ENCODE measurements at places on chromosomes 2 and 18.

DNA sequence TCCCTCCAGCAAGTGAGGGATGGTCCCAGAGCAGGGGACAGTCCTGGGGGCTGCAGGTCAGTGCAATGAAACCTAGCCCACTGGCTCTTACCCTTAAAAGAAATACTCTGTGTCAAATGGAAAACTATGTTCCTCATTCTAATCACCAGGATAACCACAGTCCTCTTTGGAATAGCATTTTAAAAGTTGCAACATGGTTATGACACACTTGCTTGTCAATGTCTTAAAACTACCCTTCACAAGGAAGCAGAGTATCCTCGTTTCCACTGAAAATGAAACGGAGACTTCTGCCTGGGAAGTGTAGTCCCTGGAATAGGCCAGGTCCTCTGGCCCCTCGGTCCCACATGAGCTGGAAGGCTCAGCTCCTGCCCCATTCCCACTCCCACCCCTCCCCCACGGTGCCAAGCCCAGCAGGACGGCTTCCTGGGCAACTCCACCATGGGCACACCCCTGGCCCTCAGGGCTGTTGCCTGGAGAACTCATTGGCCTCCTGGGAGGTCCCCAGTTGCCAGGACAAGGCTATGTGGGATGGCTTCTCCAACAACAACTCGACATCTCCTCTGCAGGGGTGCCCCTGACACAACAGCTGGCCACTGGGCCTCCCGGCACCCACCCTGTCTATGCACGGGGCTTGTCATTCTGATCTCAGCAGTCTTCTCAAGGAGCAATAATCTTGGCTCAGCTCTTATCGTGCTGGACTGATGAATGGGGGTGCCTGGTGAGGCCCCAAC, 38.3 kb upstream of the ST3GAL5 start:
- DNase-seq = no peak

DNA sequence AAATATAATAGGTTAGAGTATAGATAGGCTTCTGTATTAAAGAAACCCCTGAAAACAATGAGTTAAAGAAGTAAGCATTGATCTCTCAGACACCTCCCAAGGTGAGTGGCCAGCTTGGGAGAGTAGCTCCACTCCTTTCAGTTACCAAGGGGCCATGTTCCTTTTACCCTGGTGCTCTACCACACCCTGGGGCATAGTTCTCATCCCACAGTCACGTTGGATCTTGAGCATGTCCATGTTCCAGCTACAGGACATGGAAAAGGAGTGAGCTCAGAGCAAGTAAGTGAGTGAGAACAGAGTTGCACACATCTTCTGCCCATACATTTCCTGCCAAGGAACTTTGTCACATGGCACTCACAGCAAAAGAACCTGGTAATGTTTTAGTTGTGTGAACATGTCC, 325.9 kb upstream of the SLC39A10 start:
- DNase-seq = no peak

- DNase-seq = peak; percentile 60
Measured at GRCh38 chr2:168119515-168120141, 127.8 kb downstream of the STK39 start.

DNA sequence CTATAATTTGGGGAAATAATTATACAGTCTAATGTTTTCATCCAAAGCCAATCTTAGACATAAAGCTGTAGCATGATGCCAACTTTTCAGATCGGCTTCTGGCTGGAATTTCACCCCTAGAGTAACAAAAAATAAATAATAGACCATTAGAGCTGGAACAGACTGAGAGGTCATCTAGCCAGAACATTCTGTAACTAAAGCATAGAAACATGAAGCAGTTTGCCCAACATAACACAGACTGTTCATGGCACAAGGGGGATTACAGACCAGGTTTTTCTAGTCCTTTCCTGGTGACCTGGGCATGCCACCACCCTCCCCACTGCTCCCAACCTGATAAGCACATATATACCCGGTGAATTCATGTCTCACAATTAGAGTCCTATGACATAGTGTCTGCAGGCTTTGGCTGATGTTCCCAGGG, 116.4 kb upstream of the PPP1CB start:
- DNase-seq = no peak

DNA sequence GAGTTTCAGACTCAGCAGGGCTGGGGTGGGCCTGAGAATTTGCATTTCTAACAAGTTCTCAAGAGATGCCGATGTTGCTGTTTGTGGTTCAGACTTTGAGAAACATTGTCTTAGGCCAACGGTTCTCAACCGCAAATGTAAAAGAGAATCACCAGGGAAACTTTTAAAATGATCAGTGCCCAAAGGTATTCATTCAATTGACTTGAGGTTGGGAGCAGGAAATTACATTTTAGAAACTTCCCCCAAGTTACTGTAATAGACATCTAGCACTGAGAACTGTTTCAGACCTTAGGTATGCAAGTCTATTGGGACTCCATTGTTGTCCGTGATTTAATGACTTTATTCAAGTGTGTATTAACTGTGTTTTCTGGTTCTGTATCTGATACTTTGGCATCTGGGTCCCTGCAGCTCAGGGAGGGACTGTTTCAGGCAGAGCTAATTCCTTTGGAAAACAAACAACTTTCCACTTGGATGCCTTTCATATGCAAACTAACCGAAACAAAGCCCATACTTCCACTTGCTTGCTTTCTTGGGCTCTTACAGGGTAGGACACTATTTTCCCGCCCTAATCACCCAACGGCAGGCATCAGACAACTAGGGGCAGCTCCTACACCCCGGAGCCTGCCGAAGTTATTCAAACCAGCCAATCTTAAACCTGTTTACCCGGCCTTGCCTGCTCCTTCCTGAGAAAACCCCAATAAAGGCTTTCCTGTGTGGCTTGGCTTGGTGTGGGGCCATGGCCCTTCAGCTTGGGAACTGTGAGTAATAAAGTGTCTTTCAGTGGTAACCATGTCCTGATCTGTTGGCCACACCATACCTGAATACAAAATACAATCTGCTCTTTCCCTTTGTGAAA, 97.6 kb downstream of the POLE4 start:
- DNase-seq = no peak

DNA sequence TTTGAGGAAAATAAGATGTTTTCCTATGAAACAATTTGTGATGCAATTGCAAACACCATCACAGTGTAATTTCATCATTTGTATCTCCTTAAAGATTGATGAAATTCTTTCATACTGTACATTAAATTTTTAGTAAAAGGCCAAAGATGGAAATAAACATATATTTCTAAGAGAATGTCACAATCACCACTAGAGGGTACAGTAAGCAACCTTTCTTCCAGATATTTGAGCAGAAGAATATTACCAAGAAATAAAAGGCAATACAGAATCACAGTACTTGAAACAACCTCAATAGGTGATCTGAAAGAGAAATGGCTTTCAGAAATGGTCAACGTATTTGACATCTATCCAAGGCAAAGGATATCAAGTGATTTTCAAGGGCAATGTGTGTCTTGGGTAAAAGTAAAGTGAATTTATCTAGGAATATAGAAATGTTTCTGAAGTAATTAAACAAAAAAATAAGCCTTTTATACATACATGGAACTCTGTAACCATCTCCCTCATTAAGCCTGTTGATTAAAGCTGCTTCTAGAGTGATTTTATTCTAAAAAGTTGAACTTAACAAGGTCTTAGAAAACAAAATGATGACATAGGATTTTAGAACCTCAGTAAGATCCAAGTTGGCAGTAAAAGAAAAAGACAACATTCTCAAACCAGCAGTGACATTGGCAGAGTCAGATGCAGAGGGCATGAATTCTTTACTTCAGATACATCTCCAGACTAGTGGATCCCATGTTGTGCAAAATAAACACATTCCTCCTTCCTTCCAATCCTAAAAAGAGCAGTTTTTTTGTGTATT, 90.3 kb upstream of the SESTD1 start:
- DNase-seq = no peak

DNA sequence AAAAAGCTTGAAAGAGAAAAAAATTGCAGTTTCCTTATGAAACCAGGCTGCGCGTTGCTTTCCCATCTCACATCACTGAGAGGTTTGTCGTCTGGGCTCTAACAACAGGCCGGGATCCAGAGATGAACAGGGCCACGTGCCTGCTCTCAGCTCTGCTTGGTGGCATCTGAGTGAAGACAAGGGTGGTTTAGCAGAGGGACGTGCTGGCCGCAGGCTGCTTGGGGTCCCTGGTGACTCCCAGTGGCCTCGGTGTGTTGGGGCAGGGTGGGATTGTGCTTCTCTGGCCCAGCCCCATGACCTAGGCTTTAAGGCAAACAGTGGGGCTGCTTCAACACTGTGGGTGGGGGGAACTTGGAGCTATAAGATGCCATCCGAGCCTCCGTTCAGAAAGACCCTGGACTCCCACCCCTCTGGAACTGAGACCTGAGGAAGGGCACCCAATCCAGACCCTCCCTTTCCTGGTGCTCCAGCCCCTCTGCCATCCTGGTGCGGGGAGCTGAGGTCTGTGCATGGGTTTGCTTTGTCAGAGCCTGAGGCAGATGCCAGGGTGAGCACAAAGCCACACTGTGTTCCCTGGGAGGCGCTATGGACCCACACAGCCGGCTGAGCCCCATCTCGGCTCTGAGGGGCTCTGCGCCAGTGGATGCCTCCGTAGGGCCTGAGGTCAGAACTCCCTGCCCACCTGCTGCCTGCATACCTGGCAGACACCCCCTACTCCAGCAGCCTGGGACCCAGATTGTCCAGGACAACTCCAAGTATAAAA, 18.4 kb upstream of the HPCAL1 start:
- DNase-seq = no peak

DNA sequence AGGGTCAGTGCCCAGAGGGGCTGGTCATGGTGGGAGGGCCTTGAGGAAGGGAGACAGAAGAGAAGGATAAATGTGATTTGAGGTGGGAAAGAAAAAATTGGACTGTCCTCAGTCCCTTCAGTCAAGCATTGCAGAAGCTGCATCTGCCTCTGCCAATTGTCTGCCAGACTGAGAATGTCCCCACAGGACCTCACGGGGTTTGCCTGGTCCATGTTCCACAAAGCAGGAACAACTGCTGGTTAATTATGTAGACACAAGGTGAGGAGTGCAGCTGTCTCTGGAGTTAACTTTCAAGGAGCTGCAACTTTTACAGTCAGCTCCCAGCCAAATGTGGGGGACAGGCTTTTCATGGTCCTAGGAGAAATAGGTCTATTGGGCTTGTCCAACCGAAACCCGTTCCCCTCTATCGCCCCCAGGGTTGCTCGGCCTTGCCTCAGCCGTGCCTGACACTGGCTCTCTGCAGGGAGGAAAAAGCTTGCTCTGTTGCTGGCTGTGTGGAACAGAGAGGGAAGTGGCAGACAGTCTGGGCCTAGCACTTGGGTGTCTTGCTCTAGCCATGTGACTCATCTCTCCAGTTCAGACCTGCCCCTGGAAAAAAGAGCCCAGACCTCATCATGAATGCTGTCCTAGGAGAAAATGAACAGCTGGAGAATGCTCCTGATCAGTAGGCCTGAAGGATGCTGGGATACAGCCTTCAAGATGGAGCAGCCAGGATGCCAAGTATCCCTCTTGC, 31.1 kb upstream of the PAX8 start:
- DNase-seq = no peak
